Endothelial cell (in vitro differentiated cells): ENCODE measurements at places on chromosomes 6 and 20. TPM values are rescaled to one million over a fixed set of nuclear protein-coding genes. Genes with fewer than 3 reads are reported as not detected.

EDN3 gene
- not detected for total RNA-seq

- no peak for DNase-seq
- no peak overlapping the region for H3K4me3 ChIP-seq
- peaks cover 12% of the 10 kb centered on the region for H3K27me3 ChIP-seq
- peaks cover 12% of the 10 kb centered on the region for H3K36me3 ChIP-seq
- peaks cover 28% of the 10 kb centered on the region for H3K4me1 ChIP-seq
- H3K27ac ChIP-seq = no peak overlapping the region
Measured at GRCh38 chr6:89564752-89565427, 73.7 kb downstream of the LYRM2 start.

INSM1 gene
- not detected for total RNA-seq

DNA sequence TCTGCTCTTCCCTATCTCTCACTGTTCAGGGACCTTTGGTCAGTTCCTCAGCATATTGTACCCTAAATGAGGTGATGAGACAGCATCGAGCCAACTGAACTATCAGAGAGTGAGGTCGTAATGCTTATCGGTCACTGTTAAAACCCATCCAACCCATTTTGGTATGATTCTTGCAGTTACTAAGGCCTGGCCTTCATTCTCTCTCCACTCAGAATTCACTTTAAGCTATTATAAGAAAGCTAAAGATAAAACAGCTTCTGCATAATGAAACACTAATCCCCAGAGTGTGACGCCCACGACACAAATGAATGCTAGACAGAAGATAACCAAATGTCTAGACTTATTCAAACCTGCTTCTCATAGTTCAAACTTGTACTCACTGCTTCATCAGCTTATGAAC, 175.8 kb downstream of the GMPR start:
- DNase-seq = no peak
- no peaks in the 10 kb centered on the region for H3K4me1 ChIP-seq
- no peak overlapping the region for H3K4me3 ChIP-seq
- H3K36me3 ChIP-seq = no peaks in the 10 kb centered on the region
- H3K27ac ChIP-seq = no peak overlapping the region
- peaks cover 1% of the 10 kb centered on the region for H3K27me3 ChIP-seq

DNA sequence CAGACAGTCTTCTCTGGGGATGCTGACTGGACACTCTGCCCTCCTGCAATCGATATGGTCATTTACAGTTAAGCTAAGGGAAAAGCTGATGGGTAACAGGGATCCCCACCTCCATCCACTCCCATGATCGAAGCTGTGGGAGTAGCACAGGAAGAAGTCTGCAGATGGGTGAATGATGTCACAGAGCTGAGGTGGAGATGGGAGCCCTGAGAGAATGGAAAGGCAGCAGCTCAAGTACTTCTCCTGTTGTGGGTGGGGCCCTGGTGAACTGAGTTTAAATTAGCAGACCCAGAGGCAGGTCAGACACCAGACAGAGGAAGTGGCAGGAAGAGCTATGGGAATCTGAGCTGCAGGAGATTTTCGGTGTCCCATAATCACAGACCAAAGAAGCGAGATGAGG, 29.0 kb downstream of the HDGFL1 start:
- H3K4me3 ChIP-seq = no peak overlapping the region
- H3K27ac ChIP-seq = no peak overlapping the region
- DNase-seq = no peak

DNA sequence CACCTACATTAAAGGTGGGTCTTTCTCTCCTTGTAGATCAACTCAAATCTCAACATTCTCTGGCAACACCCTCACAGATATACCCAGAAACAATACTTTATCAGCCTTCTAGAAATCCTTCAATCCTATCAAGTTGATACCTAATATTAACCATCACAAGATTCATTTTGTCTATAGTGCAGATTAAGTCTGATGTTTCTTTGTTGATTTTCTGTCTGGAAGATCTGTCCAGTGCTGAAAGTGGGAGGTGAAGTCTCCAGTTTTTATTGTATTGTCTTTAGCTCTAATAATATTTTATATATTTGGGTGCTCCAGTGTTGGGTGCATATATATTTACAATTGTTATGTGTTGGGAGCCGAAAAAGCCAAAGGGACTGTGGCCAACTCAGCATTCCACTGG, 493.9 kb upstream of the ADGRB3 start:
- DNase-seq = no peak
- H3K27ac ChIP-seq = no peak overlapping the region
- H3K4me1 ChIP-seq = no peaks in the 10 kb centered on the region
- H3K4me3 ChIP-seq = no peak overlapping the region

DNA sequence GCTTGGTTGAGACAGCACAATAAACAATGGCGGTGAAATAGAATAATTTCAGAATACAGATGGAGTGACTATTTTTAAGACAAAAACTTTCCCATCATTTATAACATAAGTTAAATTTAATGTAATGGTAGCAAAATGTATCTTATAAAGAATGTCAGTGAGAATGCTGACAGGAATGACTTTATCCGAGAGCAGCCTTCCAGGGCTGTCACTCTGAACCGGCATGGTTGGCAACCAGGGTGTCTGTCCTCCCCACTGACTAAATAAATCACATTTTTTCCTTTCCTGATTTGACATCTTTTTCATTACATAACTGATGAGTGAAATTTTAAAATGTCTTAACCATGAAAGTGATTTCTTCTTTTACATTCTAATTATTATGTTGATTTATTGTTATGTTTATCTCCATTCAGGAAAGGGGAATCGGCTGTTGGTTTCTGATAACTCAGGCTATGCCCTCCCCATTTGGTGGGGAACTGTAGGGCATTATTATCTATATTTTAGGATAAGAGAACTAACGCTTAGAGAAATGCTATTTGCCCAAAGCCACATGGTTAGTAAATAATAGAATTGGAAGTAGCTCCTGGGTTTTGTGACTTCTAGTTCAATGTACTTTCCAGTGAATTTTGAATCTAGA, 109.2 kb upstream of the OGFRL1 start:
- H3K4me3 ChIP-seq = no peak overlapping the region
- no peaks in the 10 kb centered on the region for H3K4me1 ChIP-seq
- no peak for DNase-seq
- peaks cover 2% of the 10 kb centered on the region for H3K27me3 ChIP-seq
- H3K36me3 ChIP-seq = no peaks in the 10 kb centered on the region

DNA sequence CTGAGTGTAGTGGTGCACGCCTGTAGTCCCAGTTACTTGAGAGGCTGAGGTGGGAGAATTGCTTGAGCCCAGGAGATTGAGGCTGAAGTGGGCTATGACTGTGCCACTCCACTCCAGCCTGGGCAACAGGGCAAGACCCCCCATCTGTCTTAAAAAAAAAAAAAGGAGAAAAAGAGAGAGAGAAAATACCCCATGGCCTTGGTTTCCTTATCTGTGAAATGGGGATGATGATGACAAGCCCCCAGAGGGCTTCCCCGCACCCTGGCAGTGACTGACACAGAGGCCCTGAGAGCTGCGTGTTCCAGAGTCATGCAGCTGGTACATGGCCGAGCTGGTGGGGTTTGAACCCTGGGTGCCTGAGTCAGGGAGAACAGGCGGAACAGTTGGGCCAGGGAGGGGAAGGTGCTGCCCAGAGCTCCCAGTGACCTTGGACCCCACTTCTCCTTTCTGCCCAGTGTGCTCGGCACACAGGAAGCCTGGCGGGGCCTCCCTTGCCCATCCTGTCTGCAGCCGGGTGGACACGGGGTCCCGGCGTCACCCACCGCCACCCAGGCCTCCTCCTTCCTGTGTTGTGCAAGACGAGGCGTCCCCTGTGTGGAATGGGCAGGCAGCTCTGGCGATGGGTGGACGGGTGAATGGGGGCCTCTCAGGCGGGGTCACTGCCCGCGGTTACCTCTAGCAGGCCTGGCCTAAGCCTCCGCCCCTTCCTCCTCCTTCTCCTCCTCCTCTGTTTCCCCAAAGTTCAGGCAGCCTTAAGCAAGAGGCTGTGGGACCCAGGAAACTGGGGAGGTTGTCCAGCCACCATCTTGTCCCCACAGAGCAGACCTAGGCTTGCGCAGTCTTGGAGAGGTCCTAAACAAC, 84.2 kb downstream of the CEBPB start:
- H3K36me3 ChIP-seq = no peaks in the 10 kb centered on the region
- no peak for DNase-seq
- peaks cover 6% of the 10 kb centered on the region for H3K4me1 ChIP-seq
- peaks cover 19% of the 10 kb centered on the region for H3K27me3 ChIP-seq
- H3K4me3 ChIP-seq = no peak overlapping the region

CRISP2 gene
- not detected for total RNA-seq

- H3K27me3 ChIP-seq = peaks cover 2% of the 10 kb centered on the region
- H3K4me1 ChIP-seq = peaks cover 15% of the 10 kb centered on the region
- DNase-seq = no peak
- no peaks in the 10 kb centered on the region for H3K36me3 ChIP-seq
- H3K4me3 ChIP-seq = no peak overlapping the region
Measured at GRCh38 chr20:43942201-43942590, 27.5 kb downstream of the TOX2 start.

GRCh38 chr6:69732045-69732444, 64.8 kb downstream of the LMBRD1 start:
- H3K27me3 ChIP-seq = no peaks in the 10 kb centered on the region
- H3K4me3 ChIP-seq = no peak overlapping the region
- no peaks in the 10 kb centered on the region for H3K36me3 ChIP-seq
- H3K4me1 ChIP-seq = no peaks in the 10 kb centered on the region
- no peak overlapping the region for H3K27ac ChIP-seq

ASIP gene
- total RNA-seq = not detected

- DNase-seq = no peak
- H3K4me3 ChIP-seq = no peak overlapping the region
- no peaks in the 10 kb centered on the region for H3K27me3 ChIP-seq
- no peaks in the 10 kb centered on the region for H3K4me1 ChIP-seq
- H3K27ac ChIP-seq = no peak overlapping the region
Measured at GRCh38 chr6:140226637-140227036, 852.2 kb upstream of the CITED2 start.

ETV7 gene
- not detected for total RNA-seq

- H3K4me1 ChIP-seq = no peaks in the 10 kb centered on the region
- H3K4me3 ChIP-seq = no peak overlapping the region
- H3K27me3 ChIP-seq = peaks cover 5% of the 10 kb centered on the region
Measured at GRCh38 chr20:42938441-42939205, 251.1 kb downstream of the PTPRT start.

ZNF311 gene
- 1.6 TPM for total RNA-seq

DNA sequence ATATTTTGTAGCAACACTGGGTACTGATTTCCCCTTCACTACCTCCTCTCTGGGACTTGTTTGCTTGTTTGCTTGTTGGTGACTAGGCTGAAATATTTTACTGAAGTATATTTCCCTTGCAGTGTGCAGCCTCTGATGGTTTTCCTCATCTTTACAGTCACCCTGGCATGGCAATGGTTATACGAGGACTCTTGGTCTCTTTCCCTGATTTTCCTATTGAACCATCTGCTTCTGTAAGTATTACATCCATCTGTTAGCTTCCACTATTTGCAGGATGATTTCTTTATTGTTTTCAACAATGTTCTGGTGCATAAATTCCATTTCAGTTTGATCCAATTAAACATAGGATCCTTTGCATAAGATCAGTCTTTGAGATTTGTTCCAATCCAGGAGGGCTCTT, 465.1 kb downstream of the MEI4 start:
- no peak overlapping the region for H3K27ac ChIP-seq
- no peak overlapping the region for H3K4me3 ChIP-seq
- no peaks in the 10 kb centered on the region for H3K4me1 ChIP-seq
- no peaks in the 10 kb centered on the region for H3K27me3 ChIP-seq
- H3K36me3 ChIP-seq = no peaks in the 10 kb centered on the region

DNA sequence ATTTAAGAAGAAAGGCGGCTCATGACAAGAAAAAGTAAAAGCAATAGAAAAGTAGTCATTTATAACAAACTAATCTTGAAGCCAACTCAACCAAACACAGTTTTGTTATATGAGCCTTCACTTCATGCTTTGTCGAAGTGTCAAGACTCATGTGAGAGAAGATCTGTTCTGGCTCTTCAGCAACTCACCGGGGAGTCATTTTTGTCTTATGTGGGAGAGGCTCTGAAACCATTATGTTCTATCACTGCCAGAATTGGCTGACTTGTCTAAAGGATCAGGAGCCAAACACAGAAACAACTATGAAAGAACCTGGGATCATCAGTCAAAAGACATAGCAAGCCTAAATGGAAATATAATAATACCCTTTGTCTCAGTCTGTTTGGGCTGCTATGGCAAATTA, 105.2 kb downstream of the CDK19 start:
- DNase-seq = no peak
- no peak overlapping the region for H3K27ac ChIP-seq
- H3K4me3 ChIP-seq = no peak overlapping the region
- no peaks in the 10 kb centered on the region for H3K27me3 ChIP-seq
- H3K36me3 ChIP-seq = peaks cover 4% of the 10 kb centered on the region

DNA sequence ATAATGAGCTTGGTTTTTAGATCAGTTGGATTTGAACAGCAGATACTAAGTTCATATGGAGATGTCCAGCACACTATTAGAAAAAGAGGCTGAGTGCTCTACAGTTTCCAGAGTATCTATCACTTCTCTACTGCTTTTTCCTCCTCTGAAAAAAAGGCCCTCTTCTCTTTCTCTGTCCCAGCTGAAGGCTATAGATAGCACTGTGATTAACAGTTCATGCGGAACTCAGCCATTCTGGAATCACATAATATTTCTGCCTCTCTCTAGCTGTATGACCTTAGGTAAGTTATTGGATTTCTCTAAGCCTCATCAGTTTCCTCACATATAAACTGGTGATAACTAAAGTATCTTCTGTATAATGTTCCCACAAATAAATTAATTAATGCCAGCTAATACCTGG, 184.1 kb downstream of the UBE3D start:
- H3K4me3 ChIP-seq = no peak overlapping the region
- H3K4me1 ChIP-seq = no peaks in the 10 kb centered on the region
- H3K36me3 ChIP-seq = no peaks in the 10 kb centered on the region
- no peak for DNase-seq

DNA sequence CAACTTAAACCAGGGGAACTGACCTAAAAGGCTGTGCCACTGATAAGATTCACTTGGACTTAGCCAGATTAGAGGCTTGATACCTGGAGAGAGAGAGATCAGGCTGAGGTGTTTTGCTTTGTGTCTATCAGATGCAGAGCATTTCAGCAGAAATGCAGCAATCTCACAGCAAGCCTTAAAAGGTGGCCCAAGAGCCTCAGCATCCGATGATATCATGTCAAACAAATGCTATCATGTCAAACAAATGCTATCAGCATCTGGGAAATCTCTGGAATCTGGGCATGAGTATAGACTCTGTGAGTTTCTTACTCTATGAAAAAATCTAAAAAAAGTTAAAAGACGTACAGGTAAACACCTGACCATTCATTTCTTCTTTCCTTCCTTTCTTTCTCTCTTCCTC, 718.9 kb downstream of the EYS start:
- H3K27me3 ChIP-seq = no peaks in the 10 kb centered on the region
- H3K4me3 ChIP-seq = no peak overlapping the region
- DNase-seq = no peak
- H3K27ac ChIP-seq = no peak overlapping the region

GRCh38 chr6:14656078-14656521, 538.5 kb downstream of the CD83 start:
- no peak for DNase-seq
- no peaks in the 10 kb centered on the region for H3K36me3 ChIP-seq
- peaks cover 7% of the 10 kb centered on the region for H3K4me1 ChIP-seq
- H3K27me3 ChIP-seq = no peaks in the 10 kb centered on the region
